Cortex of kidney (tissue), 1 donor: ENCODE measurements at places on chromosomes 1 and 21.

DNA sequence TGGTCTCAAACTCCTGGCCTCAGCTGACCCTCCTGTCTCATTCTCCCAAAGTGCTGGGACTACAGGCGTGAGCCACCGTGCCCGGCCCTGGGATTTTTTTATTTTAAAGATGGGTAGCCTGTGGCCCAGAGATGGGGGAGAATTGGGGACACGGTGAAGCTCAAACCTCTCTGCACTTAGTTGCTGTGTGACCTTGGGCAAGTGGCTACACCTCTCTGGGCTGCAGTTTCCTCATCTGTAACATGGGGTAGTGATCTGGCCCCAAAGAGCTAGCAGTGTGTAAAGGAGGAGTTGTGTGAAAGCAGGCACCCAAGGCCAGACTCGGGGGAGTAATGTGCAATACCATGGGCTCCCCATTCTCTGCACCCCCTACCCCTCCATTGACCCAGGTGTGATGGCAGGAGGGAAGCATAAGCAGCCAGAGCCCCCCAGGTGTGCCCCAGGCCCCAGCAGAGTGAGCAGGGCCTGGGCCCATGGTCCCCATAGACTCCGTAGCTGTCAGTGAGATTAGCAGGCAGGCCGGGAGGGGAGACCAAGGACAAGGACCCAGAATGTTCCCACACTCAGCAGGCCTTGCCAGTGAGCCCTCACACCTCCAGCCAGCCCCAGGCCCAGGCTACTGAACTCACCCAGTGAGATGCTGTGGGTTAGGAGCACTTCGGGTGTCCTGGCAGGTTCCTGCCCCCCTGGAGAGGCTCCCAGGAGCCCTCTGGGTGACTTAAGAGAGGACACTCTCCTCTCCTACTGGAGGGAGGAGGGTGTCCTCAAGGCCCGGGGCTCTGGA is 17.9 kb downstream of the TNFRSF8 start:
- DNase-seq: no peak

- DNase-seq: no peak
Measured at GRCh38 chr21:40625991-40626390, 221.0 kb downstream of the DSCAM start.

DNA sequence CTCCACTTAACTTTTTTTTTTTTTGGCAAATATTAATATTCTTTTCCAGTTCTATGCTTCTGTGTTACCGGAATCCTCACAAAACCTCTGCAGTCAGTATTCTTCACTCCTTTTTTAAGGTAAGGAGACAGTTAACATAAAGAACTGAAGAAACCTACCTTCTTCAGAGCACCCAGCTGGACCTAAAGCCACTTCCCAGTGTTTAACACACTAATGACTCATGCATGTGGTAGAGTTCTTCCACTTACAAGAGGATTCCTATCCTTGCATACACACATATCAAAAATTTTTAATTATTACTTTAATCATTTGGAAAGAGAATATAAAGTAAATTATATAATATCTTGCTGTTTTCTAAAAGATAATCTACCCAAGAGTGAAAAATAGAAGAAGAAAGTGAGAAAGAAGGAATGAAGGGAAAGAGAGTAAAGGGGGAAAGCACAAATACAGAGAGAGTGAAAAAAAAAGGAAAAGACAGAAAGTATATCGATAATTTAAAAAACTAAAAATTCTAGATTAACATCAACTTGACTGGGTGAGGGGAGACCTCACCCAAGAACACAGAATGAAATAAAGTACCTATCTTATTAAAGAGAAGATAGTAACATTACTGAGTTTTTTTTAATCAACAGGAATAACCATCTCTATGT is 54.9 kb downstream of the ENAH start:
- DNase-seq: no peak

DNA sequence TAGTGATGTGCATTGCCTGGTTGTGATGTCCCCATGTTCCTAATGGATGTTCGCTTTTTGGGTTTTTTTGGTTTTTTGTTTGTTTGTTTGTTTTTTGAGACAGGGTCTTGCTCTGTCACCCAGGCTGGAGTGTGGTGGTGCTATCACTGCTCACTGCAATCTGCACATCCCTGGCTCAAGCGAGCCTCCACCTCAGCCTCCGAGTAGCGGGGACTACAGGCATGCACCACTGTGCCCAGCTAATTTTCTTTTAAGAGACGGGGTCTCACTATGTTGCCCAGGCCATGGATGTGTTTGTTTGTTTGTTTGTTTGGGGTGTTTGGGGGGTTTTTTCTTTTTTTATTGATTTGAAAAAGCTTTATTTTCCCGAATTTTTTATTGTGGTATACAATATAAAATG is 2.1 kb downstream of the COL6A2 start:
- DNase-seq: no peak

- no peak for DNase-seq
Measured at GRCh38 chr1:54309631-54310366, 96.4 kb downstream of the SSBP3 start.

- no peak for DNase-seq
Measured at GRCh38 chr1:225410036-225410435, 17.8 kb downstream of the LBR start.

- DNase-seq: no peak
Measured at GRCh38 chr1:111948209-111949171, 41.0 kb downstream of the KCND3 start.

DNA sequence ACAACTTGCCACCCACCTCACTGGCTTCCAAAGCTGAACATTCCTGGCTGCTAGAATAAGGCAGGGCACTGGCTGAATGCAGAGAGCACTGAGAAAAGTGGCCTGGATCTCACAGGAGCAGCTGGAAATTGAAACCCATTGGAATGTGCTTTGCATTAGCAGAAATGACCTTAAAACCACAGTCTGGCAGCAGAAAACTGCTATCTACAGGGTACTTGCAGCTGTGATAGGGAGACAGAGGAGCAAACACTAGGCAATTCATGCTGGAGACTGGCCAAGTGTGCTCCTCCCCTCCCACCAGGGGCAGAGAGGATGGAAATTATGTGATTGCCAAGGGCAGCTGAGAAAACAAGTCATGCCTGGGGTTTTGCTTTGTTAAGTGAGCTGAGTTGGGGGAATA is 47.2 kb downstream of the HSD3B1 start:
- DNase-seq: no peak

GRCh38 chr1:74586253-74586897 is 74.0 kb upstream of the LRRC53 start:
- DNase-seq: no peak

GRCh38 chr1:32448773-32449456 is 16.0 kb upstream of the ZBTB8B start:
- DNase-seq: no peak

DNA sequence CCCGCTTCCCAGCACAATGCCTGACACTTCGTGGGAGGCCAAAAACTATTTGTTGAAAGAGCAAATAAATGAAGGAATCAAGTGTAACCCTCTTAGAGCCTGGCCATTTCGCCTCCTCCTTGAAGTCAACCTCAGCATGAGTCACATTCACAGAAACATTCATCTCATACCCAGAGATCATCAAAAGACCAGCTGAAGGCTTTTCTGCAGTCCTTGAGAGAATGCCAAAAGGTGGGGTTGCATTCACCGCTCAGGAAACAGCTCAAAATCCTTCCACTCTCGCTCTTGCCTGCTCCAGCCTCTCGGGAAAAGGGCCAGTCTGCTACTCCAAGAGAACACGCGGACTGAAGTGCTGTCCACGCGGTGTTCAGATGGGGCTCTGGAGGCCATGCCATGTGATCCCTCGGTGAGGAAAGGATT is 90.0 kb downstream of the VWA5B1 start:
- DNase-seq: no peak

- DNase-seq: no peak
Measured at GRCh38 chr1:151840421-151840820, 801 bp upstream of the C2CD4D start.

- DNase-seq: no peak
Measured at GRCh38 chr1:158506369-158506987, 34.5 kb downstream of the OR10R2 start.

- DNase-seq: no peak
Measured at GRCh38 chr1:5369223-5369622, 623.0 kb downstream of the NPHP4 start.
